ENCODE measurements at places on chromosomes 16 and 17.

DNA sequence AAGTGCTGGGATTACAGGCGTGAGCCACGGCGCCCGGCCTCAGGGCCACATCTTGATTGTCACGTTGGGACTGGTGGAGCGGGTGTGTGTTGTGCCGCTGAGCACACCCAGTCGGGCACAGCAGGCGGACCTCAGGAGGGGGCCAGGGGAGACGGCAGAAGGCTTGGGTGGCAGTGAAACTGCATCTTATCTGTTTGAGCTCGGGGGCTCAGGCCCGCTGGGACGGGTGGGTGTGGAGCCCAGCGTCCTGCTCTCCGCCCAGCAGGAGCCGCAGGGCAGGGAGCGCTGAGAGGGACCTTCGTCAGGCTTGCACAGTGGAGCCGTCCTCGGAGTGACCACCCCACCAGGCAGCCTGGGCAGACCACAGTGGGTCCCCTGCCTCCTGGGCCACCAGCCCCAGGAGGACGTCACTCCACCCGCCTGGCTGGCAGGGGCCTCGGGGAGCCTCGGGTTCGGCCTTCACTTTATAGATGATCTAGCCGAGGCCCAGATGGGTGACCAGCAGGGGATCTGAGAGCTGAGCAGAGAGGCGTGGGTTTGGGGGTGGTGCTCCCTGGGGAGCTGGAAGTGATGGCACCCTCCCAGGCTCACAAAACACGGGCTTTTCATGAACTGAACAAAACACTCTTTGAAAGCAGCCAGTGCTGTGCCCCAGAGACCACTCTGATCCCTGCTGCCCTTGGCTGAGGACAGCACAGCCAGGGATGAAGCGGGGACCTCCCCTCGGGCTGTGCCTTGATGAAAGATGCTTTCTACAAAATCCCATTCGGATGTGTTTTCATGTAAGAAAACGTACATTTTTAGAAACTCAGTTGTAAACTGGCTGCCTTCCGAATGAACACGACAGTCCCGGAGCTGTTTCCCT, 181.1 kb downstream of the SEC14L1 start:
- no peak for DNase-seq

GRCh38 chr17:622356-622755, 92.3 kb downstream of the VPS53 start:
- no peak for DNase-seq

- DNase-seq, result no peak
Measured at GRCh38 chr17:3887804-3888203, 5.0 kb downstream of the CAMKK1 start.

DNA sequence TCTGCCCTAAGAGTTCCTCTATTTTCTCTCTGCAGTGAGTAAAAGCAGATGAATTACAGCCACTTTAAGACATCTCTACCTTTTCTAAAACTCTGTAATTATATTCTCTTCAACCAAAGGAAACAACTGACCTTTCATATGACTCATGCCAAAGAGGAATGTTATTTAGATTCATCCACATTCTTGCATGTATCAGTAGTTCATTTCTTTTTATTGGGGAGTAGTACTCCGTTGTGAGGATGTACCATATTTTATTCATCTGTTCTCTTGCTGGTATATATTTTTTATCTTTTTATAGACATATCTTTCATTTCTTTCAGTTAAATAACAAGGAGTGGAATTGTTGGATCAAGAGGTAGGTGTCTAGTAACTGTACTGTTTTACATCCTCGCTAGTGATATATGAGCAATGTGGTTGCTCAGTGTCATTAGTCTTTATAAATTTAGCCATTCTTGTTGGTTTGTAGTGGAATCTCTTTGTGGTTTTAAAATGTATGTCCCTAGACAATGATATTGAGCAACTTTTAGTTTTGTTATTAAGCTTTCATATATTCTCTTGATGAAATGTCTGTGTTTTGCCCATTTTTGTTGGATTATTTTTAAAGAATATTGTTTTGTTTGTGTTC, 7.8 kb upstream of the MYH8 start:
- no peak for DNase-seq

GRCh38 chr17:15000661-15001060, 264.5 kb downstream of the PMP22 start:
- DNase-seq, result no peak

GRCh38 chr17:38733282-38733981, 3.3 kb downstream of the CISD3 start:
- DNase-seq, result no peak

All from T-helper 2 cell treated with Interferon-gamma antibody and Interleukin-4, amounts not matched to agents 5 μg/mL and 100 μg/mL, for 36 hours (primary cell).